ENCODE measurements at places on chromosomes 7 and 10.

- DNase-seq = no peak
These were observed 10.5 kb downstream of the TMEM273 start for GRCh38 chr10:49177391-49178355.

GRCh38 chr10:117005527-117006055, 604 bp upstream of the SHTN1 start:
- no peak for DNase-seq

GRCh38 chr10:95341716-95342130, 50.9 kb upstream of the PDLIM1 start:
- DNase-seq = no peak

- DNase-seq = no peak
These were observed 289.0 kb downstream of the TWIST1 start for GRCh38 chr7:18828260-18828993.

GRCh38 chr7:55481155-55481554, 91.1 kb downstream of the VOPP1 start:
- no peak for DNase-seq

DNA sequence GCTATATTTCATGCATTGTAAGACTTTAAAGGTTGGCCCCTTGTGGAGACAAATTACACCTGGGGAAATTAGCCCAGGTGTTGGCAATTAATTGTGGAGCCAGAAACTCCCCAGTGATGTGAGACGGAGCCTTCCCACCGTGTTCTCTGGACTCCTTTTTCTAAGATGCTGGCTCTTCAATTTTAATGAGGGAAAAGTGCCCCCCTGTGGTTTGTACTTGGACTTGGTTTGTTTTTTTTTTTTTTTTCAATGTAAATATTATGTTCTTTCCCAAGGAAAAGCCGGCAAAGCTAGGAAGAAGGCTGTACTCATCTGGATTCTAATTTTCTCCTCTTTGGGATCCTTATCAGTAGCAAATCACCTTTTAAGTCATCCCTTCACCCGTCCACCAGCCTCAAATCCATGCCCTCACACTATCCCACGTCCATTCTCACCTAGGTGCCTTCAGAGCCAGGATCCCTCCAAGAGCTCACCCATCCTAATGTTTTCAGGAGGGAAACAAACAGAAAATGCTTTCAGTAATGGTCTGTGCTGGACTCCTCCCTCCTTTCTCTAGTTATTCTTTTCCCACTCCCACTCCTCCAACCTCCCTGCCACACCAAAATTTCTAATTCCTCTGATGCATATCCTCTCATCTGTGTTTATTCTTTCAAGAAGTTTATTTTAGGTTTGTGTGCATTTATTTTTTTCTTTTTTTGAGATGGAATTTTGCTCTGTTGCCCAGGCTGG, 20.4 kb upstream of the ST8SIA6 start:
- DNase-seq = no peak

- DNase-seq = no peak
These were observed 4.2 kb downstream of the GTPBP4 start for GRCh38 chr10:992467-992866.

- peak; percentile 4 for DNase-seq
These were observed 47.6 kb downstream of the STEAP1B start for GRCh38 chr7:22452142-22452959.

DNA sequence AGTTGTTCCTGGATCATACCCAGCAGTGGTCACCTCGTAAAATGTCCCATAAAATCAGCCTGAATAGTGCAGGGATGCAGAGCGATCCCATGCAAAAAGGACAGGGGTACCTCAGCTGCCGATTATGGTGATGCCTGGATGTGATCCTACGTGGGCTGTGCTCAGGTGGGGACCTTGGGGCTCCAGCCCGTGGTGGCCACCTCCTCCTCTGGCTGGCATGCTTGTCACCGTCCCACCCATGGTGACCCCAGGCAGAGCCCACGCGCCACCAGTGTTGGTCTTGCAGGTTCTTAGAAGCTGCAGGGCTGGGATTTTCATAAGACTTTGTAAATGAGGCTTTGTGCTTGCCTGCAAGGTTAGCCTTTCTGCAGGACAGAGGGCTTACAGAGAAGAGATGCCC, 97.2 kb downstream of the GLRX3 start:
- no peak for DNase-seq

GRCh38 chr7:46838463-46838862, 743.4 kb downstream of the TNS3 start:
- no peak for DNase-seq

DNA sequence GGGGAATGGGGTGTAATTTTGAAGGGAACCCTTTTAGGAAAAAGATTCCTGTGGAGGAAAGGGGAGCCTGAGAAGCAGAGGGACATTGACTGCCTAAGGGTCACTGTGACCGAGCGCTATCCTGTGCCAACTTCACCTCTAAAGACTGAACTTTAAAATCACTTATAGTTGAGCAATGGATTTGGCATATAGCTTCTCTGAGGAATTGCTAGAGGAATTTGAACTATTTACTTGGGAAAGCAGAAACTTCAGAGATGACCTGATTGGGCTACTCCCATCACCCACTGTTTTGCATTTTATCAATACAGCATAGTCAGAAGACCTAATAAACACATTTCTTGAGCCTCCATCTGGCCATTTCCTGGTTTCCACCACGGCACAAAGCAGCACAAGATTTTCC, 23.7 kb upstream of the WNT16 start:
- DNase-seq = no peak

DNA sequence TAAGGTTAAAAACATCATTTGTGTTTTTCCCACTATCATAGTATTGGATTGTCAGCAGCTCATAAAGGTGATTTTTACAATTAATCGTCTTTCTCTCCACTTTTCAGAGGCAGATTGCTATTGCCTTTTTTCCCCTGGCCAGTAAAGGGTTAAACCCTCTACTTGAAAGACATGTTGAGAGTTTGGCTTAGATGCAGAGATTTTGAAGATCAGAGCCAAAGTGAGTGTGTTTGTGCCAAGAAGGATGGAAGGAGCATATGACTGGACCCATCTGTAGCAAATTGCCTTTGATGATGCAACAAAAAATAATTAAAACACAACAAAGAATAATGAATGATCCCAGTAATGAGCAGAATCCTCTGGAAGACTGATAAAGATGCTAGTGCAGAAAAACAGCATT, 373.1 kb downstream of the MALRD1 start:
- no peak for DNase-seq

DNA sequence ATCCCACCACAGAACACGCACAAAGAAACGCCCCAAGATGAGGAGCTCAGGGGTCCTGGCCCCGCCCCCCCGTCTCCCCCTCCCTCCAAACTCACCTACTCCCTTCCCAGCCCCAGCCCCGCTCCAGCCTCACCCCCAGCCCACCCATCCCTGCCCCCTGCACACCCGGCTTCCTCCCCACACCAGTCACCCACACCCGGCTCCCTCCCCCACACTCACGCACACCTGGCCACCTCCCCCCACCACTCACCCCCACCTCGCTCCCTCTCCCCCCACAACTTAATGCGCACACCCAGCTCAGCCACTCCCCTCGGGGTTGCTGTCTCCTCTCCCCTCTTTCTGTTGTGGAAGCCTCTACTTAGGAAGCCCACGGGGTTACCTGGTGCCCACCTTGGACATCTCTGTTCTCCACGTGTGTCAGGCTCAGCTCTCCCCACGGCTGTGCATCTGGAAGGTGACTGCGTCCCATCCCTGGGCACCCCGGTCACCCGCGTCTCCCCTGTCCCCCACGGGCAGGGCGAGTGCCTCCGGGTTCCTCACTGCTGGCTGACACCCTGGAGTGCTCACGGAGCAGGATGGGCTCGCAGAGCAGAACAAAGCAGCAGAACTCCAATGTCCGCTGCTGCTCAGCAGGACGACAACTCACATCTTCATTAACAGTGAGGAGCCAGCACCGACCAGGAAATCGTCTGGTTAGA, 166.8 kb downstream of the USP6NL start:
- DNase-seq = no peak
